HuH-7 (cell line): ENCODE measurements at places on chromosomes 11 and 22.

DNA sequence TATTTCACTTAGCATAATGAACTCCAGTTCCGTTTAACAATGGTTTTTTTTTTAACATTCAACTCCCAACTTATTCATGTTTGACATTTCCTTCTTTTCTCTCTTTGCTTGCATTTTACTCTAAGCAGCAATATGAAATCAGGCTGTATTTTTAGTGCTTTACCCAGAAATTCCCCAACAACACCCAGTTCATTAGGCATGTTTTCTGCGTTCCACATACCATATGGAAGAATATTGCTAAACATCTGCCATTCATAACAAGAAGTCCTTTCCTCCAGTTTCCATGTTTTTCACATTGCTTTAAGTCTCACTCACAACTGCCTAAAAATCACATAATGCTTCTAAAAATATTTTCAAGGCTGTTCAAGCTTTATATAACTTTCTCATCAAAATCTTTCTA, 45.8 kb downstream of the PLAAT5 start:
- no peak for DNase-seq

DNA sequence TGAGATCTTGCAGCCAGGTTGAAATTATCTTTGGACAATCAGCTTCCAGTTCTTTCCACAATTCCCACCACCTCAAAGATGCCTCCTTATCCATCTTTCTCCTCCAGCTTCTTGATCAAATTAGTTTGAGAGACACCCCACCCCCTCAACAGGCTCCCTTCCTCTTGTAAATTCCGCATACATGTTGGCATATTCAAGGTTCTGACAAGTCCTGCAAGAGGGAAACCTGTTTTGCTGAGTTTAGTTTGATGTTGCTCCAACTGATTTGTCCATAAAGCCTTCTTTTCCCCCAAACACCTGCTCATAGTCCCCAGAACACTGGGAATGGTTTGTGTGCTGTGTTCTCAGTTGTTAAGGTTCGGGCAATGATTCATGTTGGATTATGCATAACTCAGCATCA, 73.6 kb downstream of the MYO18B start:
- DNase-seq, result no peak

DNA sequence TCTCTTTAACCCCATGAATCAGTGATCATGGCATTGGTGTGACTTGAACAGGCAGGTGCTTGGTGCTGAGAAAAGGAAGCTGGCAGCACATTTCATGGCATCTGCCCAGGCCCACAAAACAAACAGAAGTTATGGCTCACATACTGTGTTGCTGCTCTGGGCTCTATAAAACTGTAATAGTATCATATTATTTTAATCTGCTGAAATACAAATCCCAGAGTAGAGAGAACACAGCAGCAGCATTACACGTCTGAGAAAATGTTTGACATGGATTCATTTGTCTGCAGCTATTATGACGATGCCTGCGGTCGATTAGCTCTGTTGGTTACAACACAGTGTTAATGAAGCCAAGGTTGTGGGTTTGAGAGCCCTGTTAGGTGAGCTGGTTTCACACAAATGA, 80.8 kb downstream of the ALX4 start:
- no peak for DNase-seq

DNA sequence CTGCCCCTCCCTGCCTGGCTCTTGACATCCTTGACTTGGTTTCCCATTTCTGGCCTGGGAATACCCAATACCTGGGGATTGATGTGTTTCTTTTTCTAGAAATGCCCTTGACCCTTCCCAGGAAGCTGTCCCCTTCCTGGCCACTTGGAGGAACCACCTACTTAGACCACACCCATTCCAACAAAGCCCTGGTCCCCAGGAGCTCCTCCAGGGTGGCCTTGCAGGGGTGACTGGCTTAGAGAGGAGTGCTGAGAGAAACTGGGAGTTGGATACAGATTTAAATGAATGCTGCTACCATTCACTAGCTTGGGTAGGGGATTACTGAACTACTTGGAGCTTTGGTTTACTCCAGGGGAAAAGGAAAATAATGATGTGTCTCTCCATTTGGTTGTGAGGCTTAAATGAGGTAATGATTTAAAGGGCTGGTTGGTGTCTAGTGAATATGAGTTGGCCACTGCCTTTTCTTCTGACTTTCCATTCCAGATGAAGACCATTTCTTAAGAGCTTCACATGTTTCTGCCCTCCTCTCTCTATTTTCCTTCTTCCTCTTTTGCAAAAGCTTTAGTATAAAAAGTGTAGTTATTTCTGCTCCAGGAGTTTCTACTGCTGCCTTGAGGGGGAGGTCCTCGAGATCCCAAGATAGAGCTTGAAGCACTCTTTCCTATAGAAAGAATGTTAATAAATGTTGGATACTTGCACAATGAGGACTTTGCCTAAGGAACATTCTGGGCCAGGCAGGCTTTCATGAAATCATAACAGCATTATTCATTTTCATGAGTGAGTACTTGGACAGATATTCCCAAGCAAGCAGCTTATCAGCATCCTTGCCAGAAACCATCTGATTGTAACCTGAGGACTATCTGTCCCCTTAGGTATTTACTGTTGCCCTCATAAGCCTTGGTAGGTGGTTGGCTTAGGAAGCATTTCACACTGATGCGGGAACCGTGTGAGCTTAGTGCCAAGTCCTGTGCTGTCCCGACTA, 22.4 kb downstream of the PANX1 start:
- no peak for DNase-seq

DNA sequence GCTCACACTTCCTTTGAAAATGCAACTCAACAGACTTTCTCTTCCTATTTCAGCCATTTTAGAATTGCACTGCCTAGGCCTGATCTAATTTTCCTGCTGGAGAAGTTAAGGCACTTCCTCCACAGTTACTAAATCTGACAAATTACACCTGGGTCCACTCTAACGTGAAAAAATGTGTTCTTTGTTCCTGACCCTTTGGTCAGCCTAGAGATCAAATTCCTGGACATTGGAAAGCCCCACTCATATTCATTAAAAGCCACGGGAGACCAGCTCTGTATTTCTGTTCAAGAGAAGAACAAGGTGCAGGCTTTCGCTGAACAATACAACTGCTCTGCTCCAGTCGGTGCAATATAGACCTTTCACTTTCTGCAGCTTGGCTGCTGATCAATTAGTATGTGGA, 96.6 kb downstream of the MPPED2 start:
- no peak for DNase-seq
